ENCODE measurements at places on chromosomes 6 and 20.

DNA sequence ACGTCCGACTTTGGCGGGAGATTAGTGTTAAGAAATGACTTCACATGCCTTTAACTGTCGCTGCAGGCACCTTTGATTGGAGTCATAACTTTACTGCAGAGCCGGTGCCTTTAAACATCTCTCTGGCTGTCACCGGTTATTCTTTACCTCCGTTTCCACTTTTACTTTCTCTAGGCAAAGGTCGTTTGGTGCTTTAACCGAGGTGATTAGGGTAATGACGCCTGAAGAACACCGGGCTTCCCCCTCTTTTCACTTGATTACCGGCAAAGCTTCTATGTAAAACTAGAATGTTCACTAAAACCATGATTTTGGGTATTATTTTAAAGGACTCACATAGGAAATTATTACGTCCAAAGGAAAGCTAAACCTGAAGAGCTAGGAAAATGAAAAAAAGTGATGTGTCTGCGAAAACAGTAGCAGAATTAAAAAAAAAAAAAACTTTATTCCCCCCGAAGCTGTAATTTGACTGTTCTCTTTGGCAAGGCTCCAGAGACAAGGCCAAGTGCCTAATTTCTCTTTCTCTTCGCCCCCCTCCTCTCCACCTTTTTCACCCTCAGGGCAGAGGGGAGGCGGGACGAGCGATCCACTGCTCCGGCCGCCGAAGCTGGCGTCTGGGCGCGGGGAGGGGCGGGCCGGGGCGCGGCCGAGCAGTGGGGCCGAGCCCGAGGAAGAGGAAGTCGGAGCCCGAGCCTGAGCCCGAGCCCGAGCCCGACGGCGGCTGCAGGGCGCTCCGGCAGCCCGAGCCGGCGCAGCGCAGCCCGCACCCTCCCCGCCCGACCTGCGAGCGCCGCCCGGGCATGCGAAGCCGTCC, at the start of gene PLEKHG1:
PLEKHG1 (plus strand) TSS at position 687 of the 811 bp plus-strand sequence. CDS start 133,797 bp downstream, outside the sequence.
- DNase-seq = peak; percentile 86

DNA sequence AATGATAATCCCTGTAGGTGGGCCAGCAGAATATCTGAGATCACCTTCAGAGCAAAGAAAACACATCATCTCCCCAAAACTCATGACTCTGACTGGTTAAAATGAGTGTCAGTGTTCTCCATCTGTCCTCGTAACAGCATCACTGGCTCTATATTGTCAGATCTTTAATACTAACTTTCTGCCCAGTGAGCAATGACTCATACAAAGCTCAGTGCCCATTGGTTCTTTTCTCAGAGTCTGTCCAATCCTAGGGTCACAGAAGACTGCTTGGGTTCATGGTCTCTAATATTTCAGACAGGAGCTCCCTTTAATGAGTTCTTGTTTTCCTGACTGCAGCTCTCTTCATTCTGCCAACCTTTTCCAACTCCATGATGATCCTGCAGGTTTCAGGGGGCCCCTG, 36.4 kb downstream of the HLA-DPB1 start:
- DNase-seq = no peak

DNA sequence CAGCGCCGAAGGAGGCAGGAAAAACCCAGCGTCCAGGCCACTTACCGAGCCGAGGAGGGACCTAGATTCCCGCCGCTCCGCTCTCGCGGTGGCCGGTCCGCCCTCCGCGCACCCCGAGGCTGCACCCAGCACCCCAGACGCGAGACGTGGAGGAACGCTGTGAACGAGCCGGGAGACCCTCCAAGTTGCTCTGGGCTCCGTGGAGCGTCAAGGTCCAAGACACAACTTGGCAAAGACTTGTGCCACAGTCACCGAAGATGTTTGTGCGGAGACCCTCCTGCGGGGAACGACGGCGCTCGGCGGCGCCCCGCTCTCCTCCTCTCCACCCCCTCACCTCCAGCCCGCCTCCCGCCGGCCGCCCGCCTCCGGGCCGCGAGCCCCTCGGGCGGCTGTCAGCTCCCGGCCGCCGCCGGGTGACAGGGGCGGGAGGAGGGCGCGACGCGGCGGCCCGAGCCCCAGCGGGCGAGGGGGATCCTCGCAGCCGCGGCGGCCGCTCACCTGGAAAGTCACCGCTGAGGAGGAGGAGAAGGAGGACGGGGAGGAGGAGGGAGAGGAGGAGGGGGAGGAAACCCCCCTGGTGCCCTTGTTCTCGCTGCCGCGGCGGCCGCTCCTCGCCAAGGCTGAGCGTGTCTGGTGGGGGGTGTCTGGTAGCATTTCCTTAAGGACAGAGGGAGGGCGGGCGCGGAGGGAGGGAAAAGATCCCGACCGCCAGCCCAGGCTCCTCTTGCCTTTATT, 637 bp upstream of the HIVEP2 start:
- peak; percentile 78 for DNase-seq

DNA sequence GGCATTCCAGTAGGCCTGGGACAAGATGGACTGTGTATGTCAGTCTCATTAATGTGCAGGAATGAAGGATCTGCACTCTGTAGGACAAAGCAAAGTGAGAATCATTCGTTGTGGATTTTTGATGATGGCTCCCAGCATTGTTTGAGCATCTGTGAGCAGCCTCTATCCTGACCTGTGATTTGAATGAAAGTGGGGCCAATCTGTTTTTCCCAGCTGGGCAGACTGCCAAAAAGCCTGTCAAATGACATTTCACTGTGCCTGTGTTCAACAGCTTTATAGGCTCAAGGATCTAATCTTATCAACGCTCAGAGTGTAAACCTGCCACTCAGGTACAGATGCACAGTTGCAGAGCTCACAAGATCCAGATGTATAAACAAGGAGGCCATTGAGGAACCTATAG, 86.7 kb upstream of the SYNDIG1 start:
- no peak for DNase-seq

- no peak for DNase-seq
Observed at GRCh38 chr6:12555267-12555666, 161.3 kb upstream of the PHACTR1 start.

DNA sequence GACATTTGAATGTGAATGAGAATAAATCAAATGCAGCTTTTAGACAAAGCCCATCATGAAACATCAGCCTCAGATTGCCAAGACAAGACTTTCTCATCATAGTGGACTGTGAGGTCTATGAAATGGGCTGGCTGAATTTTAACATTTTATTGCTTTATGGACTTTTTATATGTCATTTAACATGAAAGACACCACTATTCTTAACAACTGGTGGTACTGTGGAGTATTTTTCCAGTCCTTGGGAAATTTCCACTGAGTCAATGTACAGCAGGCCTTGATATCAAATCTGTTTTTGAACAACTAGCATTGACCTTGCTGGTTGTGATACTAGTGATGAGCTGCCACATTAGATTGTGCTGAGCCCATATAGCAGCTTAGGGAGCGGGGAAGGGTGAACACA, 326.6 kb upstream of the CITED2 start:
- no peak for DNase-seq

DNA sequence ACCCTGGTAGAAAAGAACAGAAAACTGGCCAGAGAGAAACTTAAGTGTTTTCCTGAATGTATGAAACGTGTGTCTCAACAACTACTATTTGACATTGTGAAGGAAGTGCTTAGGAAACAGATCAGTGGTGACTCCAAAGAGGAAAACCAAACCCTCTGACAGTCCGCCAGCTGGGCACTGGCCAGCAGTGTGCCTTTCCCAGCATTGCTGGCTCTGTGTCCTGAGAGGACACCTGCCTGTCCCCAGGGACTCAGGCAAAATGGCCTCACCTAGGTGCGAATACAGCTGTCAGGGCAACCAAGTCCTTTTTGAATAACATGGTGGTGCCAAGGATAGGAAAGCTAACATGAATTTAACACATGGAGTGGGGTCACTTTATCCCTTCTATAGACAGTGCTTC, 72.5 kb downstream of the NDUFAF5 start:
- DNase-seq = peak; percentile 78

DNA sequence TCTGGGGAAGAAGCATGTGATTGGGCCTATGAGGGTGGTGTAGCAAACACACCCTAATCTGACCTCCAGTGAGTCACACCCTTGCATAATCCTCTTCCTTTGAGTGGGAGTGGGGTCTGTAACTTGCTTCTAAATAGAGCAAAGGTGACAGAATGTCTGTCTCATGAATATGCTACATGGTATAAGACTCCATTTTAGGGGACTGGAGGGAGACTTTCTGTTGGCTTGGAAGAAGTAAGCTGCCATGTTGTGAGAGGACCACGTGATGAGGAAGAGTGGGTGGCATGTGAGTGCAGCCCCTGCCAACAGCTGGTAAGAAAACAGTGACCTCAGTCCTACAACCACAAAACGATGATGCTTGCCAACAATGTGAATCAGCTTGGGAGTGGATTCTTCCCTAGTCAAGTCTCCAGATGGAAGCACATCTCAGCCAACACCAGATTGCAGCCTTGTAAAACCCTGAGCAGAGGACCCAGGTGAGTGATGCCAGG, 3.7 kb downstream of the AK9 start:
- no peak for DNase-seq

DNA sequence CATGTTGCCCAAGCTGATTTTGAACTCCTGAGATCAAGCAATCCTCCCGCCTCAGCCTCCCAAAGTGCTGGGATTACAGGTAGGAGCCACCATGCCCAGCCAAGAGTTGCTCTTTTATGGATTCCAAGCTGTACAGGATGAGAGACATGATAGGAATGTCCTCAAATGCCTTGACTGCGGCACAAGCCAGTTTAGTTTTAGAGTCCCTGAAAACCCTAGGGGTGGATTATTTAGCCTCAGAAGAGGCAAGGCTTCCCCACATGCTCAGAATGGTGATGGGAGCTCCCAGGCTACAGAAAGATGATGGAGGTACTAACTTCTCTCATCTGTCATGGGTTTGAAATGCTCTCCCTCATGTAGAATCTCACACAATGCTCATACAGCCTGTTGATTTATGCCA, 280.5 kb upstream of the PRND start:
- DNase-seq = no peak

GRCh38 chr20:62701161-62702012, 7.2 kb upstream of the NTSR1 start:
- peak; percentile 51 for DNase-seq

- no peak for DNase-seq
Observed at GRCh38 chr20:26135325-26136110, 438.9 kb upstream of the ZNF337 start.

GRCh38 chr20:24136659-24137246, 148.2 kb upstream of the GGTLC1 start:
- no peak for DNase-seq

- DNase-seq = no peak
Observed at GRCh38 chr6:120981835-120982234, 352.4 kb downstream of the TBC1D32 start.

GRCh38 chr20:24795436-24795835, 153.6 kb upstream of the CST7 start:
- peak; percentile 47 for DNase-seq

DNA sequence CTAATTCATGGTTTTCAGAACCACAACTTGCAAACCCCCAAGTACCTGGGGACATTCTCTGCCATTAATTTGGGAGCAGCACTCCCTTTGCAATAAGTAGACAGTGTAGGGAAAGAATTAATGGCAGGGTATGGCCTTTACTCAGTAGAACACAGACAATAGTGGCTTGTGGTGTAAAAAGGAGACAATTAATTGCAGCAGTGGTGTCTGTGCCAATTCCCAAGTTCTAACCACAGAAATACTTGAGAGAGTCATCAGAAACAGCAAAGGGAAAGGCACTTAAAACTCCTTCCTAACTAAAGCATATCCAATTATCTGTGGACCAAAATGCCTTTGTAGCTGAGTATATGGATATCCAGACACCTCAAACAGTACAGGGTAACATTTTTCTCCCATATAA, 257.6 kb upstream of the POU3F2 start:
- DNase-seq = no peak

- no peak for DNase-seq
Observed at GRCh38 chr6:48134246-48134645, 23.2 kb upstream of the PTCHD4 start.

DNA sequence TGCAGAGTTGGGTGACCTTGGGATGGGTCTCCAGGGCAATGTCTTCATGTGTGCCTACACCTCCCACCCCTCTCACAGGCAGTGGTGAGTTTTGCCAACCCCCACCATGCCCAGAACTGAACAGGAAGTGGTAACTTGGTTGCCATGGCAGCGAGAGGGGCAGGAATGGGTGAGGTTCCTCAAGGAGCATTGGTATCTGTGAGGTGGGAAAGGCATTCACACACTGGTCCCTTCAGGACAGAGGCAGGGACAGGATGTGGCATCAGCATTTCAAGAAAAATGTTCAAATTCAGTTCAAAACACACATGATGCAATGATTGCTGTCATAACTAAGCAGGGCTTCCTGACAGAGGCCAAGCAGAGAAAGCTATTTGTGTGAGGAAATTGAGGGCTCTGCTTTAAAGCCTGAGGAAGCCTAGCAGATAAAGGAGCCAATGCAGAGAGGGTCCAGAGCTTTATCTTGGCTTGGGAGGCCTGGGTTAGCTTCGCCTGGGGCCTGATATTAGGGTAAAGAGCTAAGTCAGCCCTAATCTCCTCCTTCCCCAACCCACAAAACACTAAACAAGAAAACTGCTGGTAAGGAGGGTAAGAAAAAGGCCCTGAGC, 551 bp downstream of the TREML2 start:
- peak; percentile 85 for DNase-seq

GRCh38 chr6:163468738-163469137, 54.2 kb downstream of the QKI start:
- DNase-seq = no peak

GRCh38 chr6:169851641-169852503, 100.5 kb downstream of the ERMARD start:
- no peak for DNase-seq

GRCh38 chr20:64109831-64110391, 2.5 kb upstream of the NPBWR2 start:
- DNase-seq = no peak

DNA sequence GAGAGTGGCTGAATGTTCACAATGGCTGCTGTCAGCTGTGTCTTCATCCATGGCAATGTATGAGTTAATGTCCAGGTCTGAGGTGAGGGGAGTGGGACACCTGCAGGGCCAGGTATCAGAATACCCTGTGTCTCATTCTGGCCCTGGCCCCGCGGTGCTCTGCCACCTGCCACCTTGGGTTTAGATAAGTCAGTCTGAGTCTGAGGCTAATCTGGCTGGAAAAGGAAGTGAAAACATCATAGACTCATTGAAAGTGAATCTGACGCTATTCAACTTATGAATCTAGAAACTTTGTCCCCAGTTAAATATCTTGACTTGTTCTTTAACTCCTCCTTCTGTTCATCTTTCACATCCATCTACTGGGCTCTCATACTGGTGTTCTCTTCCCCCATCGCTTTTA, 267.1 kb upstream of the JAG1 start:
- no peak for DNase-seq

All from Right ventricle myocardium inferior (tissue), 1 donor.